ENCODE measurements at places on chromosomes 5 and 9.
A peak's percentile ranks its signal among the peaks of the same experiment; 100 is the strongest.

DNA sequence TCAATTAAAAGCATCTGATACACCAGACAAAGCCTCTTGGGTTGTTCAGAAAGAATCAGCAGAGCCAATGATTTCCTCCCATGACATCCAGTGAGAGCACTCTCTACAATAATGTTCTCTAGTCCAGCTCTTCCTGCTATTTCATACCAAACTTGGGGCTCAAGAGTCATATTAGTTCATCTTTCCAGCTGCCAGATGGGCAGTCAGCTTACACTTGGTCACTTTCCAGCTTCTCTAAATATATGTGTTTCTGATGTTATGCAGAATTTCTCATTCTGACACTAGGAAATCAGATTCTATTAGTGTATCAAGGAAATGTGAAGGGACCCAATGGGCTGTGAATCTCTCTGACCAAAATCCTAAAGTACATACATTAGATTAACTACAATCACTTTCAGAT, 148.9 kb downstream of the ENC1 start:
- no peak for DNase-seq

- no peak for DNase-seq
These were observed 48.1 kb downstream of the G3BP1 start for GRCh38 chr5:151819830-151820229.

DNA sequence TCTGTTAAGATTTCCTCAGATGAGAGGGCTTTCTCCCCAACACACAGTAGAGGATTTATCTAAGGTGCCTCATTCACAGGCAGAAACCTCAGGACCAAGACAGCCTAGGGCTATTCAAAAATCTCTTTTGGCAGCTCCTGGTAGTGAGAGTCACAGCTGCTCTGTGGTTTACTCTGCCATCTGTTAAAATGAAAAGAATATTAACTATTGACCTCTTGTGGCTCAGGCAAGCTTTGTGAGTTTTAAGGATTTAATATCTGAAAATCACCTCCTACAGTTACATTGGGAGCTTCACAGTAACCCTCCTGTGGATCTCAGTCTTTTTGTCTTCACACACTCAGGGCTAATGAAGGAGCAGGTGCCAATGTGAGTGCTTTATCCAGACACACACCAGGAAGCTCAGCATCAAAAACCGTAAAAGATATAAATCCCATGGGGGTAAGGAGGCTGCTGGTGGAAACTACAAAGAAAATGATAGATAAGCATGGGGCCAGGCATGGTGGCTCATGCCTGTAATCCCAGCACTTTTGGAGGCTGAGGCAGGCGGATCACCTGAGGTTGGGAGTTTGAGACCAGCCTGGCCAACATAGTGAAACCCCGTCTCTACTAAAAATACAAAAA, 29.7 kb downstream of the PPP1R2B start:
- no peak for DNase-seq

GRCh38 chr5:163619951-163620350, 114.5 kb downstream of the MAT2B start:
- DNase-seq: no peak

DNA sequence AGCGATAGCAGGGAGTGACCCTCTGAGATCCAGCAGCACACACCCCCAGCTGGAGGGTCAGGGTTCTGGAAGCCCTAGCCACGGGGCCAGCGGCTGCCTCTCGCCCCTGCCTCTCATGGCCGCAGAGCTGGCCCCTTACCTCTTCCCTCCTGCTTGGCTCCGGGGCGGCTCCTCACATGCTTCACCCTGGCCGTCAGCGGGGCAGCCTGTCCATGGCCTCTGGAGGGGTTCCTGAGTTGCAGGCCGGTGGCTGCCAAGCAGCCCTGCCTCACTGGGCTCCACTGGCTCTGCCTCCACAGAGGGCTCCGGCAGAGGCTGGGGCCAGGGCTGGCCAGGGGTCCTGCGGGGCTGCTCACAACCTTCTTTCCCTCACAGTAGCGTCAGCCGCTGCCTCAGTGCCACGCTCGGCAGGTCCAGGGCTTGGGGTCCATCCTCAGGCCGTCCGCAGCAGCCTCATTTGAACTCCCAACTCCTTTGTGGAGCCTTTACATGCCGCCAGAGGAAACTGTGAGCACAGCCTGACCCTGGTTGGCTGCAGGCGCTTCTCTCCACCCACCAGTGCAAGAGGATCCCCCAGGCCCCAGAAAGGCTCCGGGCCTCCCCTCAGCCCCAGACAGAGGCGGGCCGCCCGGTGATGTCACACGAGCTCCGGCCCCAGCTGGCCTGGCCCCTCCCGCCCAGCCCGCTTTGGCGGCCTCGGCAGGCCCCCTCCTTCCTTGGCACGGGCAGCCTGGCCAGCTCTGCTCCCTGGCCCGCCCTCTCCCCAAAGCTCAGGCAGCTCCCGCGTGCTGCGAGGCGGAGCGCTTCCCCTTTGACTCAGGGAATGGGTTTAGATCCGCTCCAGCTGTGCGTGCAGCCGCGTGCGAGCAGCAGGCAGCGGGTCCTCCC, at the start of gene ANGPTL2:
Gene ANGPTL2, minus strand, starts transcription at position 460 of the 888 bp plus-strand sequence. CDS start 13,904 bp downstream, outside the sequence.
- DNase-seq: no peak

DNA sequence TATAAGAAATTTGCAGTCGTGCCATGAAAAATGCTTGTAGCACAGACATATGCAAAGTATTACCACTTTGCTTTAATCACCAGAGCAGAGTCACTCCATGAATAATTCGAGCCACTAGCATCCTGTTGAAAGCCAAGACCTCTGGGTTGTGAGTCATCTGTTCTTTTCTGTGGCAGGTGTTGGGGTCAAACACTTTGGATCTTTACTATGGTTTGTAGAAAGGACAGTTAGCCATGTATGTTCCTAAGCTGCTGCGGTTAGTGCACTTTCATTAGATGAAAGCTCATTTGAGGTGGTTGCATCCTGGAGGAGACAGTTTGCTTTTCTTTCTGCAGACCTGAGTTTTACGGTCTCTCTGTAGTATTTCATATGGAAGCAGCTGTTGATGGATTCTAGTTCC, 223.7 kb downstream of the DMRT2 start:
- DNase-seq: no peak

GRCh38 chr5:74465724-74466123, 174.8 kb downstream of the ENC1 start:
- DNase-seq: no peak

GRCh38 chr5:132422720-132423437, 53.4 kb downstream of the SLC22A5 start:
- DNase-seq: no peak

- DNase-seq: no peak
These were observed 230.2 kb upstream of the PAPPA start for GRCh38 chr9:115923410-115923809.

DNA sequence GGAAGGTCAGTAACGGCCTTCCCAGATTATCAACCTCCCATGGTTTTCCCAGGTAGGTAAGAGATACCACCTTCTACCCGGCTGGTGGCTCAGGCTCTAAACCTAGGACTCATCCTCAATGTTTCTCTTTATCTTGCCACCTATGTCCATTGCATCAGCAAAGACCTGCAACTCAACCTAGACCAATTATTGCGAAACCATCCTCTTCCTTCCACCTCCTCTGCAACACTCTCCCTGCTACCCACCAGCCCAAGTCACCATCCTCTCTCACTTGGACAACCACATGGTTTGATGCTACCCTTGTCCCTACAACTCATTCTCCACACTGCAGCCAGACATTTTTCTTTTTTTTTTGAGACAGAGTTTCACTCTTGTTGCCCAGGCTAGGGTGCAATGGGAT, 65.4 kb upstream of the GDNF start:
- DNase-seq: no peak

DNA sequence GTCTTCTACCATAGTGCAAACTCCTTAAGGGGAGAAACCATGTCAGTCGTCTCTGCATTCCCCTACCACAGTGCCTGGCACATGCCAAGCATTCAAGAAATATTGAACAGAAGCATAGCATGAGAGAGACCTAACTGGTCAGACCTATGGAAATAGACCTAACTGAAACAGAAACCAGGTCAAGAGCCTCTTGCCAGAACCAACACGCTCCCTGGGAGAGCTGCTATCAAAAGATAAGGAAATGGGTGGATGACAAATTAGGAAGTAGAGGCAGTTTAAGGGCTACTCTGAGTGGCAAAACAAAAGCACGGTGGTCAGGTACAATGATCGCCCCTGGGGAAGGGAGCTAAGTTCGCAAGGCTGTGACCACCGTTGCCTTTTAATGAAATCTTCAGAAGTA, 66.0 kb upstream of the SMIM15 start:
- no peak for DNase-seq

GRCh38 chr5:1793301-1793740, 6.3 kb downstream of the MRPL36 start:
- DNase-seq: no peak

GRCh38 chr5:132556763-132557477, at the start of gene RAD50:
TSS of gene RAD50 (plus strand) at chr5:132556977. CDS start at chr5:132557325, 348 bp downstream.
- peak; percentile 87 for DNase-seq

- no peak for DNase-seq
These were observed 22.0 kb upstream of the TGFBI start for GRCh38 chr5:136006761-136007251.

GRCh38 chr9:86977205-86977835, 30.0 kb upstream of the GAS1 start:
- DNase-seq: no peak

- DNase-seq: no peak
These were observed 42.8 kb downstream of the TEX10 start for GRCh38 chr9:100309992-100310391.

GRCh38 chr5:20972419-20972925, 984.5 kb upstream of the CDH18 start:
- no peak for DNase-seq

DNA sequence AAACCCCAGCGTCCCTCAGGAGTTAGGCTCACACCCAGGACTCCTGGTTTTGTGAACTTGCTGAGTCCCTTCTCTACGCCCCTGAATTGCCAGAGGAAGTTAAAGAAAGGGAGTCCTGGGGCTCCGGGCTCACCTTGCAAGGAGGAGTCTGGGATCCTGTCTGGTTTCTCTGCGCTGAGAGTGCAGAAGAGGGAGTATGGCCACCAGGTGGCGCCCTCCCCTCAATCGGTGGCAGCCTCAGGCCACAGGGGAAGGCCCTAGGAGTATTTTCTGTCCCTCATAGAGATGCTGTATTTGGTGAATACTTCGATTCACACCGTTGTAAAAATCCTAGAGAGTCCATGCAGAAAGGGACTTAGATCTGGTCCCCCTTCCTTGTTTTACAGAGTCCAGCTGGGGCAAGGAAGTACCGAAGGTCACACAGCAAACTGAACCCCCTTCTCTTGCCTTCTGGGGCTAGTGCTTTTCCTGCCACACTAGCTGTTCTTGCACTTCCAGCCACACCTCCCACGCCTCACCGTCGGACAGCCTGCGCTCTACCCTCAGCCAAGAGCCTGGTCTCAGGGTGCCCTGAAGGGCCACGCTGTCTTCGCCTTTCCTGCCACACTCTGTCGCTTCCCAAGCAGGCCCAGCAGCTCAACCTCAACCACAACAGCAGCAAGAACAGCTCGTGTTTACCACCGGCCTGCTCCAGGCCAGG, 10.2 kb downstream of the HAND1 start:
- peak; percentile 60 for DNase-seq

DNA sequence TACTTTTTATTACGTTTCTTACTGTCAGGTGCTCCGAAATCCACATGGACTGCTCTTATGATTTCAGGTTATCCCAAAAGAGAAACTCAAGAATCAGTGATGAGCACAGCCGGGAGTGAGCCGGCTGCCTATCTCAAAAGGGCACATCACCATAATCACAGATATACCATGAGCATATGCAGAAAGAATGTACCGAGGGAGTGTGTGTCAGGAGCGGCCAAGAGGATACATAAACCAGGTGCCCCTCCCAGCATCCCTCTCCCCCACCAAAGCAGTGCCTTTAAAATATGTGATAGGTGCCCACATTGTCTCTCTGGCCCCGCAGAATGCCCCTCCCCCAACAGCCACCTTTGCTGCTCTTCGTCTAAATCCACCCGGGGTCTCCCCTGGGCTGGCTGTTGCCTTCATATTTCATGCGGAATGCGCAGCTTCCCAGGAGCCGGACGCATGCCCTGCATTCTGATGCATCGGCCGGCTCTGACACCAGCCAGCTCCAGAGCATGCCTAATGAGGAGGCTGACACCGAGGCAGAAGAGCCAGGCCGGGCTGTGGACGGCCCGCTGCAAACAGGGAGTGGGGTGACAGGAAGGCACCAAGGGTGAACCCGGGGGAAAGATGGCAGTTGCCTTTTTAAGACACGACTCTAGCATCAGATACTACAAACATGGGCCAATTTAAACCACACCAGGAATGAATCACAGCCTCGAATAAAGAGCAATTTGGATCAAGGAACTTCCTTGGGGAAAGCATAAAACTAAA, 652.3 kb downstream of the BNC2 start:
- no peak for DNase-seq

GRCh38 chr9:93673839-93674334, 97.5 kb downstream of the PHF2 start:
- DNase-seq: no peak

GRCh38 chr5:59790376-59790775, 103.2 kb downstream of the PDE4D start:
- no peak for DNase-seq

DNA sequence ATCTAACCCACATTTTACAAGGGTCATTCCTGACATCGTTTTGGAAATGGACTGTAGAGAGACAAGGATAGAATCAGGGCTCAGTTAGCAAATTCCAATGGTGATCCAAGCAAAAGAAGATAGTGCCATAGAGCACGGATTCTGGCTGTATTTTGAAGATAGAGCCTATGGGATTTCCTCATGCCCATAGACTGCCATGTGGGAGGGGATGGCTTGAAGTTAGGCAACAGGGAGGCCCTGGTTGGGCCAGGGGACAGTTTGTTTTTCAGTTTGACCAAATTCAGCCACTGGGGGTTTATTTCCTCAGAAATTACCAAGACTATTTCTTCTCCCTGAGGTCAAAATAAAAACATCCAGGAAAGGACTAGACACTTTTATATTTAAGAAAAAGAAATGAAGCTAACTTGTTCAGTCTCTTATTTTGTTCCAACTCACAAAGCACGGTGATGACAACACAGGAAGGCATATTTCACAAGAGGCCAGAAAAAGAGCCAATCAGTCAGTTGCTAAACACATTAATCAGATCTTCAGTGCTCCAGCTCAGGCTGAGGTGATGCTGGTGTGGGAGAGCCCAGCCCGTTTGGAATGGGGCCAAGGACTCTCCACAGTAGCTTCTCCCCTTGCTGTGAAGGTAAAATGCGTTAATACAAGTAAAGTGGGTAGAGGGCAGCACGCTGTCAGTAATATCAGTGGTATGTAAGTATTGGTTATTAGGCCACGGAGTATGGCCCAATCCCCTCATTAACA, 4.4 kb upstream of the DCTN4 start:
- DNase-seq: no peak

GRCh38 chr5:5432020-5432707, 9.7 kb downstream of the ICE1 start:
- DNase-seq: no peak

GRCh38 chr5:53994148-53994547, 316.2 kb downstream of the ARL15 start:
- no peak for DNase-seq
